DMS153 (cell line): ENCODE measurements at places on chromosomes 7 and 10.

DNA sequence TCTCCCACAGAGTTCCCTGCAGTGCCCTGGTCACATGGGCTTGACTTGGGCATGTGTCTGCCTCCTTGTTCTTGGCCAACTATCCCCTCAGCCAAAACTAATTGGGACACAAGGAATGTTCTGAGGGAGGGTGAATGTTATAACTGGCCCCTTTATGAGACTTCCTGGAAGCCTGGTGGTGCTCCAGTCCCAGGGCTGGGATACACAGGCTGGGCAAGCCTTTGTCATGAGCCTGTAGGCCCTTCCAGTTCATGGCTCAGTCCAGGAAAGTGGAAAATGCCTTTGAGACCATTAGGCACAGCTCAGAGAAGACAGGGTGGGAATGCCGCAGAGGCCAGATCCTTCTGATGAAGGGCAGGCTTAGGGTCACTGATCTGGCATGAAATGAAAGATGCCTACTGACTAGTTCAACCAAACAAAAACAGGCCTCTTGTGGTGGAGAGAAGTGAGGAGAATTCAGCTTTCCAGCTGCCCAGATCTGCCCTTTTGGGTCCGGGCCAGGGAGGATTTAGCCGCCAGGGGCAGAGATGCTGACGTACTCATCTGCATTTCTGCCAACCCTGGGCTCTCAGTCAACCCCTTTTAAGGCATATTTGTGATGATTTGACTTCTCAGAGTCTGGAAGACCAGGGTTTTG, 961.5 kb downstream of the KCNMA1 start:
- DNase-seq = no peak

- DNase-seq = no peak
These were observed 11.5 kb downstream of the DIP2C start for GRCh38 chr10:677750-678661.

DNA sequence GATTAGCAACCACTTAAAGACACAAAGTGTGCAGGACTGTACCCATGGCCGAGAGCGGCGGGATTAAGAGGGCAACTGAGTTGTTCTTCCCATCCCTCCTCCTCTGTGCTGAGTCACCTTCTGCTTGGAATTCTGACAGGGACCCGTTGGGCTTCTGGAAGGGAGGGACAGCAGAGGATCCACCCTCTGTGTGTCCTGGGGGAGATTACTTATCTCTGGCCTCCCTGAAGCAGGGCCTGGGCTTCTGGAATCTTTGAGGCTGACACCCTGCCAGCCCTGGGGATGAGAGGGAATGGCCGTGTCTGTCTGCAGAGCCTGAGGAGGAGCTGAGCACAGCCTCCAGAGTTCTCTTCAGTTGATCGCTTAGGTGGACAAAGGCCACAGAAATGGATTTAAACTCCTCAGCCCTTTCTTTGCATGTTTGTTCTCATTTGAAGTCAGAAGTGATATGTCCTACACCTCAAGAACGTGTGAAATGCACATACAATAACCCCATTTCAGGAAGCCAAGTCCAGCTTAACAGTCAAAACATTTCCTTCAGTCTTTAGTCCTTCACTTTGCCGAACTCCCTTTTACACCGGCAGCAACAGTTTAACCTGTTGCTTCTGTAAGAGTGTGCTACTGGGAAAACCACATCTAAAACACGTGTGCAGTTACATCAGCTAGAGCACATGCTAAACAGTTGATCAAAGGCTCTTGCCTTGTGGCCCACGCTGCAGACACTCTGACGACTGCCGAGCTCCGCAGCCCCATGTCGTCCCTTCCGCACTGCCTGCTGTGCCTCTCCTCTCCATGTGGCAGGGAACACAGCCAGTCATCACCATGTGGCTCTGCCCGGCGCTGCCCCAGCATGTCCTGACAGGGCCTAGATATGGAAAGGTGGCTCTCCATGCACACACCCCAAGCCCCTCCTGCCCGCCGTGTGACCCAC, 55.7 kb downstream of the IKZF1 start:
- no peak for DNase-seq

DNA sequence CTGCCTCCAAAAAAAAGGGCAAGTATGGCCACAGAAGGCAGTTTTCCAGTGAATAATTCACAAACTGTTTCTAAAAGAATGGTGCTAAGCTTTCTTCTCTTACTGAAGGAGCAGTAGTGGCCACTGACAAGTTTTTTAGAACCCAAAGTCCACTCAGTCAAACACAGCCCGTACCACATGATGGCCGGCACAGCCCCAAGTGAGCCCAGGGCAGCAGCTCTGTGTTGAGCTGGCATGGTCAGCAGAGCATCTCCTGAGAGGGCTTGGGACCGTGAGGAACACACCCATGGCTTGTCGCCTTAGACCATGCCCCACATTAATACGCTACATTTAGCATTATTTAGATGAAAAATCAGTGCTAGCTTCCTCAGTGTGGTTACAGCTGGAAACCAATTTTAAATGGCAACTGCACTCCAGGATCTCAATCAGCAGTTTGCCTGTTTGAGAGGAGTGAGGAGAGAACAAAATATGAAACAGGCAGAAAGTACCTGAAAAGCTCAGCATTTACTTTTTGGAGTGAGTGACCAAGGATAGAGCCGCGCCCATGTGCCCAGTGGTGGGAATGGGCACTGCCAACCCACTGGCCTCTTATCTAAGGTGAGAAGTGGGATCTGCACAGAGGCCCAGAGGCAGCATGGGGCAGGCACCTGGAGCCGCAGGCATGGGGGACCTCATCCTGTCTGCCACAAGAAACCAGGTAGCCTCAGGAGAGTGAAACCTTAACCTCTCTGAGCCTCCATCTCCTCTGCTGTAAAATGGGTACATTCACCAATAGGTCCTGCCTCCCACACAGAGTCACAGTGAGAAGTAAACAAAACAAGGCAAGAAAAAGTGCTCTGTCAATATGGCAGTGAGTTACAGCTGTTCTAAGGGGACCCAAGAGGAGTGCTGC, 17.4 kb downstream of the PSAP start:
- DNase-seq = no peak

DNA sequence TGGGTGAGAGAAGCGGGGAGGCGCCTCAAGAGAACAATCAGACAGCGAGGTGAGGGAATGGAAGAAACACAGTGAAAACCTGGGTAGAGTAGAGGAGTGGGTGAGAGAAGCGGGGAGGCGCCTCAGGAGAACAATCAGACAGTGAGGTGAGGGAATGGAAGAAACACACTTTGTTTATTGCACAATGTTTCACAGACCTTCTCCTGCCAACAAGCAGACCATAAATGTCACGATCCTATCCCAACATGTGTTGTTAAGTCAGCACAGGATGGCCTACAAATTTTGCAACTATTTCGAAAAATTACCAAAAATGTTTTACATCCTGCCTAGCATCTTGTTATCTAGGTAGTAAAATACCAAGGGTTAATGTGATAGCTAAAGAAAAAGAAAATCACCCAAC, 115.3 kb downstream of the JAZF1 start:
- no peak for DNase-seq

- no peak for DNase-seq
These were observed 162.8 kb upstream of the SEMA3C start for GRCh38 chr7:81081616-81082015.

- no peak for DNase-seq
These were observed 90.7 kb upstream of the CAPZA2 start for GRCh38 chr7:116771640-116772039.

- no peak for DNase-seq
These were observed 24.9 kb downstream of the PIK3AP1 start for GRCh38 chr10:96695366-96695765.

GRCh38 chr7:129271500-129272355, 46.9 kb downstream of the AHCYL2 start:
- DNase-seq = no peak

GRCh38 chr7:1917221-1918062, 247.4 kb downstream of the ELFN1 start:
- no peak for DNase-seq

GRCh38 chr10:53223851-53224250, 451.3 kb upstream of the MBL2 start:
- DNase-seq = no peak

DNA sequence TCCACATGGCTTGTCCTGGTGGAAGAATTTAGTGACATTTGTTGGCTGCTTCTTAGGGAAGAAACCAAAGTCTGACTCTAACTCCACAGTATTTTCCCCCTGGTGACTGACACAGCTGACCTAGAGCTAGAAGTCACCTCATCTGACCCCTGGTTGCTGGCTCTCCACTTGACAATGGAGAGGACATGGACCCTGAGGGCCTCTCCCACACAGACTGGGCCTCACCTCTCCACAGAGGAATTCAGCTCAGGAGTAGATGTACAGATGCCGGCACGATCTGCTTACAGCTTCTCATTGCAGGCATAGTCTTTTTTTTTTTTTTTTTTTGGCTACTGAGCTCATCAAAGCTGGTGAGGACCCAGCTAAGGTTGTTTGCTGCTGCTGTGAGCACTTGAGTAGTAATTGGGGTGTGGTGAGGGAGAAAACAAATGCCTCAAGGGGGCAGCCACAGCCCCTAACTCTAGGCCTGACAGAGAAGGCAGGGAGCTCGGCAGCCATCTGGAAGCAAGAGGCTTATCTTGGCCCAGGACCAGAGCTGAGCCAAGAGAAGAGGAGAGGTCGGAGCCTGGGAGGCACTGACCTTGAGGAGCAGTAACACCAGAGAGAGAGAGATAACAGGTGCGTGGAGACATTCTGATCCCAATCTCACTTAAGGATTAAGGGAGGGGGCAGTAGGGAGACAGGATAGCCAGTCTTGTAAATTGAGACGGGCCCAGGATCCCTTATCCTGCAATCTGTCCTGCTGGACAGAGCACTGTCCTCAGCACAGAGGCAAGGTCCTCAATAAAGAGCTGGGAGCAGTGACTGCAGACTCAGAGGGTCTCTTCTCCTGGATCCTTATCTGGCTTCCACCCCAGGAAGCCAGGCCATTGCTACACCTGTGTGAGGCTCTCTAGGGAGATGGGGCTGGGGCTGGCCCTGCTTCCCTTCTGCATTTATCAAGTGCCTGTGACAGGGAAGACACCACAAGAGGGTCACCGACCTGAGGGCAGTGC, 9.4 kb downstream of the PRSS58 start:
- no peak for DNase-seq

DNA sequence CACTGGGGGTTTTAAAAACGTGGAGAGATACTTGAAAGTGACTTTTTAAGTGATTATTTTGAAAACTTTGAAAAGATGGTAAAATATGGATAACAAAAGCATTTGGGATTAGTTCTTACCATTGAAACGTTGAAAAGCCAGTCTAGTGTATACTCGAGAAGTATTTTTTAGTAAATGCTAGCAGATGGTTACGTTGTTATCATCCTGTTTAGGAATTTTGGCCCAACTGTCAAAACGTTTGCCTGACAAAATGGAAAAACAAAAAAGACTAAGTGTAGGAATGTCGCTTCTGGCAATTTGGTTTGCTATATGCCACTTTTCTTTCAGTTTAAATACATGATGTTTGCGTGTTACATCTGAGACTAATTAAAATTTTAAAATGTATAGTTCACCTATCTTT, 1.2 kb downstream of the RBM33 start:
- DNase-seq = no peak

GRCh38 chr10:130432850-130433249, 296.7 kb downstream of the GLRX3 start:
- no peak for DNase-seq

- no peak for DNase-seq
These were observed 17.0 kb downstream of the STAM start for GRCh38 chr10:17660921-17661320.

DNA sequence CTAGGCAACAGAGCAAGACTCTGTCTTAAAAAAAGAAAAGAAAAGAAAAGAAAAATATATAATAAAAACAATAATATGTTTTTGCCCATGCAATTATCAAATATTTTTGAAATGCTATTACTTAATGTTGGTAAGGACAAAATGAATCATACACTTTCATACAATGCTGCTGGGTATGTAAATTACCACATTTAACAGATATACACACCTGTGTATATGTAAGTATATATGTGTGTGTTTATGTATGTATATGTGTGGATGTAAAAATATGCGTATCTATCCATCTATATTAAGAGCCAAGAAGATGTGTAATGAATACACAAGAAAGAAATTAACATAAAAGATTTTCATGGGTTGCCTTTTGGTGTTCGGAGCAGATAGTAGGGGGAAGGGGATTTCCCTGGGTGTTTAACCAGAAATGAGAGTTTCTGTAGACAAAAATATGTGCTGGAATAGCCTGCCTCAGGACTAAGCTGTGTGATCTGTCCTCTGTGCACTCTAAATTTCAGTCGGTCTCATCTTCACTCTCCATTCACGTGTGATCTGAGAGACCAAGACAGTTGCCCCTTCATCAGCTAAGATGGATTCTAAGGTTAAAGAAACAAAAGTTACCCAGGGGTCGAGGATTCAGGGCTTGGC, 61.2 kb downstream of the PRKCQ start:
- DNase-seq = no peak

GRCh38 chr10:119871881-119872609, 598 bp downstream of the MCMBP start:
- DNase-seq = peak; percentile 74

GRCh38 chr7:26238032-26238431, 36.5 kb downstream of the CBX3 start:
- no peak for DNase-seq

- no peak for DNase-seq
These were observed 89.0 kb upstream of the PHYHIPL start for GRCh38 chr10:59087486-59087885.
